Upper lobe of right lung (tissue), 1 donor: ENCODE measurements at places on chromosomes 2 and 18.
A peak's percentile ranks its signal among the peaks of the same experiment; 100 is the strongest.

GRCh38 chr2:241368643-241369042 is 12.6 kb downstream of the FARP2 start:
- no peak for DNase-seq

DNA sequence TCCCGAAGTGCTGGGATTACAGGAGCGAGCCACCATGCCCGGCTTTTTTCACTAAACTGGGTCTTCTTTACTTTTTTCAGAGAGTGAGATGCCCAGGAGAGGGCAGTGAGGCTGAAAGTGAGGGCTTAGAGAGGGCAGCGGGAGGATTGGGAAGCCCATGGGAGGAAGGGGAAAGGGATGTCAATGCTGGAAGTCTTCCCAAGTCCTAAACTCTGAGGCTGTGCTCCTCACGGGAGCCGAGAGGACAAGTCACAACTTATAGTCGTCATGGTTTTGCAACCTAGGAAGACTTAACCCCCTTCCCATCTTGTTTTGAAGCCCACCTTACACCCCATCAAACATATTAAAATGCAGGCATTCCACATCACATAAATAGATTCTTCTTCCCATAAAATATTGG is 15.1 kb upstream of the MEP1B start:
- no peak for DNase-seq

- DNase-seq: no peak
Observed at GRCh38 chr18:57780318-57780705, 22.8 kb downstream of the ATP8B1 start.

DNA sequence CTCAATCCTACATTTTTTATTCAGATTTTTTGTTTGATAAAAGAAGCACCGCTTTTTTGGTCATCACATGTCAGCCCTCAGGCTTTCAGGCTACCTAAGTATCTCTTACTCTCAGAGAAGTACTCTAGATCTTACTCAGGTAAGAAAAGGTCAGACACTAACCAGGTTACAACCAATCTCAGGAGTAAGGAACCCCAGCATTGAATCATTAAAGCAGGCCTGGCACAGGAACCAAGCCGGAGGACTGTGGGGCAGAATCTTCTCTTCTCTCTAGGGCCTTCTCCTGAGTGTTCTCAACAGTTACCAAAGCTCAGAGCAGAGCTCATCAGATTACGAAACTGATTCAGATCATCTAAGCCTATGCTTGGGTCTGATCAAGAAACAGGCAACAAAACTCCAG is 28.2 kb downstream of the RBMS1 start:
- no peak for DNase-seq

GRCh38 chr2:232293191-232293590 is 85.4 kb upstream of the ALPP start:
- no peak for DNase-seq

GRCh38 chr2:99159594-99159993 is 4.8 kb downstream of the LIPT1 start:
- no peak for DNase-seq

DNA sequence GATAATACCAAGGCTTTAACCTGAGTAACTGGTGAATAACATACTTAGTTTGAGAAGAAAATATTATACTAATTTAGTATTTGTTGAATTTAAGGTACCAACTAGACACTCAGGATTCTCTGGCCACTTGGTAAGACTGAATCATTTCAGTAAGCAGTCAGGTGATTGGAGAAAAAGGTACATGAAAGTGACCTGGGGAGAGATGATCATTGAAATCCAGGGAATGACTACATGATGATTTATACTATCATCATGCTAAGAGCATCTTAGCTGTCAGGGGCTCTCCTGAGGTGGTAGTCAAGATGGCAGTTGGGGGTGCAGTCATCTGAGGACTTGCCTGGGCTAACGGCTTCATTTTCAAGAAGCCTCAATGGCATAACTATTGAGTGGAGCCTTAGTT is 571.2 kb upstream of the ACVR2A start:
- DNase-seq: no peak

DNA sequence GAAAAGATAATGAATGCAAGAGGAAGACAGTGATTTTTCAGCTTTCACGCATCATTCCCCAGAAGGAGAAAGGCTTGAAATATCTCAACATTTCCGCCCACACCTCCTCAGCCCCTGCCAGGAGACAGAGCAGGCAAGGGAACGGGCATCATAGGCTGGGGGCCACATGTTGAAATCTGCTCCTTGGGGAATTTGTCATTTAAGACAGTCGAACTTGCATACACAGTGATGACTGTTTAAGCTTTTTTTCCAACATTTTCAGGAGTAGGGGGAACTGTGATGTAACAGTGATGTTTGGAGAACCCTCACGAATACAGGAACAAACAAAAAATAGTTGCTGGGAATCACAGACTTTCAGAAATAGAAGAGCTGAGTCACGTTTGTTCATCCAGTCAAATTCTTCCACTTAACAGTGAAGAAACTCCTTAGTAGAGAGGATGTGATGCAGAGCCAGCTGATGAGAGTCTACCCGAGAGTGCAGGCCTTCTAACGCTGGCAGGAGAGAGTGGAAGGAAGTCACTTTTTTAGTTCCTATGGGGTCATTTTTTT is 266.8 kb downstream of the ALPK2 start:
- no peak for DNase-seq

- no peak for DNase-seq
Observed at GRCh38 chr2:18600255-18600613, 10.9 kb upstream of the NT5C1B start.

- no peak for DNase-seq
Observed at GRCh38 chr2:29580223-29580622, 341.2 kb downstream of the ALK start.

- no peak for DNase-seq
Observed at GRCh38 chr18:44817831-44818473, 137.3 kb downstream of the SETBP1 start.

DNA sequence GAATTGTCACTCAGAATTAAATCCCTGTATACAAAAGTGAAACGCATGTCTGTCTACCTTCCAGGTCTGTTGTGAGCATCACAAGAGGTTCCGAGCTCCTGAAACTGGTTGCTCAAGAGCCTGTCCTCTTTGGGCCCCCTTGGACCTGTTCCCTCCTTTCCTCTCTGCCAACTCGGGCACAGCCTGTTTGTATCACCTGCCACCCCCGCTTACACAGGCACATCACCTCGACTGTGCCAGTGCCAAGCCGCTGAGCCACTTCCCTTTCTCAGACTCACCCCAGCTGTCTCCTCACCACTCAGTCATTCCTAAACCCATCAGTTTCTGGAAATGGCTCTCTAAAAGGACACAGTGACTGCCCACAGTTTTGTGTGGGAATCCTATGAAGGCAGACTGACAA is 3.1 kb downstream of the EFR3B start:
- DNase-seq: no peak

DNA sequence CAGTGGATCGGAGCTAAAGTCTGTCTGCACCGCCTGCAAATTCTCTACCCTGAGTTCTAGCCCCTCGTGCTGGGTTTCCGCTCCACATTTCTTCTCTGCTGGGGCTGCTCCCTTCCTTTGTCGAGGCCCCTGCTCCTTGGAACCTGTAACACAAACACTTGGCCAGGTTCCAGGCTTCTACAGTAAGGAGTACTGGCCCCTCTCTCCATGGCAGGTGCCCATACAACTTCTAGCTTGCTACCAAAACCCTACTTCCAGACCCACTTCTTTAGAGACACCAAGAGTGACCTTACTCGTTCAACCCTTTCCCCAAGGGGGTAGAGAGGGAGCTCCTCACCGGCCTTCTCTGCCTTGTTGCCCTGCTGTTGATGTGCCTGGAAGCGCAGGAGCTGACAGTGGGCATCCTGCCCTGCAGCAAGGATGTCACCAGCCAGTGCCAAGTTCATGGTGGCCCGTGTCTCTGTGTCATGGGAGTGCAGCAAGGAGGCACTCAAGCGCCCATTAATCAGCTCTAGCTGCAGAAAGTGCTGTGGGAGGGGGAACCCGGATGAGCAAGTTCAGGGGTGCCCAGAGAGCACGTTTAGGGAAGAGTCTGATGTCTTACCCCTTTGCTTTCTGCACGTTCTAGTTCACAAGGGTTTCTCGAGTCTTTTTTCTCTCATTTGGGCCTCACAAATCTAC is 1.1 kb downstream of the PREB start:
- DNase-seq: no peak

DNA sequence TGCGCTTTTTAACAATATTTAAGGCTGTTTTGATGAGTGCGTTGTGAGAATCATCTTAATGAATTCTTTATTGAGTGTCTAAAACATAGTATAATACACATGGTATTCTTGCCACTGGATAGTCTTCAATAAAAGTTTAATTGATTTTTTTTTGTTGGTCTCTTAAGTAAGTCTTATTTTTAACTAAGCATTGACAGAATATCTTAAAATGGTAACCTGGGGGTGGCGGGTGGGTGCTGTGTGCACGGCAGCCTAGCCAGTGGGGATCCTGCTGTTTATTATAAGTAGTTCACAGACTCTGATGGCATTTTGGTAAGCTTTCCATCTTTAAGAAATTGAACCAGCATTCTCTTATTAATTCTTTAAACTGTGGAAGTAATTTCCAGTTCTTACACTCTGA is 6.0 kb downstream of the SOX11 start:
- no peak for DNase-seq

DNA sequence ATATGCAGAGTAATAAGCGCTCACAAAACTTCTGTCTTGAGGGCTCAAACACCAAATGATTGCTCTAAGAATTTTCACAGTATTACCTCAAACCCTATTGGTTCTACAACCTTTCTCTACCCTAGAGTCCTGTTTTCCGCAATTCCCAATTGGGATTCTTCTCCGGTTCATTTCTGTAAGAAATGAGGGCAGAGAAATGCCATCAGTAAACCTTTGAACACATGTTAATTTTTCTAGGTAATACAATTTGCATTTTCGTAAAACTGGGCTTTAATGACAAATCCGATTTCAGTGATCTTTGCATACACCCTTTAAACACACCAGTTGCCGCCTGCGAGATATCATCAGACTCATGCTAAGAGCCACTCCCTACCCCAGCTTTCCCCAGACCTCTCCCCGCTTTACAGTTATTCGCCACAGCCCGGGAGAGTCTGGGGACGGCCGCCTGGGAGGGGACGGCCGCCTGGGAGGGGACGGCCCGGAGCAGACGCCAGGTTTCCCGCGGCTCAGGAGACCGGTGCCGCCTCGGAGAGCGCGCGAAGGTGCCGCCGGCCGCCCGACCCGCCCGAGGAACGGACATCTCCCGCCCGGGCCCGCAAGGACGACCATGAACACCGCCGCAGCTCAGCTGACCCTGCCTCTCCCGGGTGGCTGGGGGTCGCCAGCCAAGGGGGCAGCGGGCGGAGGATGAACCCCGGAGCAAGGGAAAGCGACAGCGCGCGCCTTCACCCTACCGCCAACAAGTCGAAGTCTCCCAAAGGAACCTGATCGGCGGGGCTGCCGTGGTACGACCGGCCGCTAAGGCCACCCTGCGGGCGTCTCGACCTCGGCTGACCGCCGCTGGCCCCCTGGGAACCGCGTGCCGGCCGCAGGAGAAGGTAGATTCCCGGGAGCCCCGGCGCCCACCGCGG is 463 bp downstream of the SMC6 start:
- DNase-seq: peak; percentile 82

GRCh38 chr2:18167871-18168270 is 289.4 kb downstream of the KCNS3 start:
- DNase-seq: peak; percentile 62

DNA sequence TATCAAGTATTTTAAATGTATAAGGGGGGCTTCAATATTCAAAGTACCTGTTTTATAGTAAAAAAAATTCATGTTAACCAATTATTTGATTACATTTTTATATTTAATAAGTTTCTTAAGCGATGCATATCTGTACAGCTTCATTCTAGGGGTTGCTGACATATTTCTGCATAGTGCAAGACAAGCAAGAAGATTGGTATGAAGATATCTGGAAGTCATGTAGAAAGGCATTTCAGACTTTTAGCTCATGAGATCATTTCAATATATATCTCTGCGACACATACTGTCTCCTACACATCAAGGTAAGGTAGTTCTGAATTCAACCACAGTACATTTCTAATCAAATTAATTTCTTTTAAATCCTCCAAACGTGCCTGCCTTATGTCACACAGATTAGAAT is 73.1 kb downstream of the MEMO1 start:
- DNase-seq: no peak

- no peak for DNase-seq
Observed at GRCh38 chr2:125516496-125517109, 1139.4 kb upstream of the GYPC start.

DNA sequence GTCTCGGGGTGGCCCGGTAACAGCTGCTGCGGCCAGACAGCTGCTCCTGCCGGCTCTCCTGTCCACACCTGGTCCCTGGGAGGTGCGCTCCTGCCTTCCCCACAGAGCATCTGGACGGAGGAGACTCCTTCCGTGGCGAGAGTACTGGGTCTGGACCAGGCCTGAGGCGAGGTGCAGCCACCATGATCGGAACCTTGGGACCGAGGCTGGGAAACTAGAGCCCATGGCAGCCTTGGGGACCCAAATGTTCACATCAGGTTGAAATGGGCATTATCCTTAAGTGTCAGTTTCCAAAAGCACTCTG is 628 bp downstream of the GIGYF2 start:
- no peak for DNase-seq

- DNase-seq: no peak
Observed at GRCh38 chr18:13627639-13628038, 98.7 kb downstream of the FAM210A start.

GRCh38 chr18:61738488-61738887 is 154.3 kb downstream of the RNF152 start:
- DNase-seq: no peak

DNA sequence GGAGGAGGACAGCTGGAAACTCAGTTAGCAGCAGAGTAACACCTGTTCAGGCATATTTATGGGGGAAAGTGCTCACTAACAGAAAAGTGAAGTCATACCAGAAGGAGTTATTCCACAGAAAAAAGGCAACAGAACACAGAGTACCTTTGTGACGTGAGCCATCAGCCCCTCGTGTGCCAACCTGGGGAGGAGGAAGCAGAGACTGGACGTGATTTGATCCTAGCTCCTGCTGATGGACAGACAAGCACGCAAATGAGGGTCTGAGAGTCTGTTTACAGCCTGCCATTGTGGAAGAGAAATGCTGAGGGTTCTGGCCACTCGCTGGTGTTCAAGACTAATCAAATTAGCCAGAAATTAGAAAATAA is 120.7 kb downstream of the ZNF521 start:
- no peak for DNase-seq

- no peak for DNase-seq
Observed at GRCh38 chr2:27431395-27431794, 3.0 kb downstream of the NRBP1 start.

- DNase-seq: no peak
Observed at GRCh38 chr2:190082118-190082517, 19.6 kb upstream of the MSTN start.

DNA sequence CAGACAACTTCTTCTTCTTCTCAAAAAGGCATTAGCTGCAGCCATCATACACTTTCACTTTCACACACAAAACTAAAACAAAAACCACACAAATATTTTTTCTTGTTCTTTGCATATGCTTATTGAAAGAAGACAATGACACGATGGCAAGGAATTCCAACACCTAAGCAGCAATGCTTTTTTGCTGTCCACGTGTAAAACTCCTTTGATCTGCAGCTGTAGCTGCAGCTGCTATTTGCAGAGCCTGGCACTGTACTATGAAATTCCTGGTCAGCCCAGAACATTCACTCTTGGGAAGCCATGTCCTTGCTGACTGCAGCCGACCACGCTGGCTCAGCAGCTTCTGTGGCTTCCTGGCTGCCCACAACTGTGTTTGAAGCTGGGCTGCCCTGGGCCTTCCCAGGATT is 316.2 kb downstream of the CDH2 start:
- no peak for DNase-seq
